ENCODE measurements at places on chromosomes 4 and X.
A peak's percentile ranks its signal among the peaks of the same experiment; 100 is the strongest.

- DNase-seq: no peak
Observed at GRCh38 chr4:127131527-127131926, 501.2 kb upstream of the INTU start.

DNA sequence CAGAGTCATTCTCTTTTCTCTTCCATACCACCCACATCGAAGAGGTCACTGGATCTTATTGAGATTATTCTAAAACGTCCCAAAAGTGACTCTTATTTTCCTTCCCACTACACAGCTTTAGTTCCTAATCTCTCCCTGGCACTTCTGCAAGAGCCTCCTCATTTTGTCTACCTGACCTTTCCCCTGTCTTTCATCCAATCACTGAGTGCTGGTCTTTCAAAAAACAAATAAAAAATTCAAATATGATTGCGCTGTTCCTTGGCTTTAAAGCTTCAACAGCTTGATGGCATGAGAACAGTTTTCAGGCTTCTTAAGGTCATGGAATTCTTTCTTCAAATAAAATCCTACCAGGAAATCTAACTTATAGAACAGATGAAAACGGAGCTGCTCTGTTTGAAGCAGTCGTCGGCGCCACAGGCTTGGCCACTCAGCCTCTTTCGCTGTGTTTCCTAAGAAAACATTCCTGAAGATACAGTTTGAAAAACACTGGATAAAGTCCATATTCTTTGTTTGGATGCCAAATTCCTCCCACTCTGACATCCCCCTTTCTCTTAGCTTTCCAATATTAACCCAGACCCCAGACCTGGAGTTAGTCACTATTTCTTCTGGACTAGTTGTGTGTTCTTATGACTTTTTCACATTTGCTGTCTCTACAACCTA, 12.5 kb downstream of the SYTL5 start:
- DNase-seq: no peak

- DNase-seq: no peak
Observed at GRCh38 chr4:37440501-37440900, 196.0 kb downstream of the NWD2 start.

GRCh38 chrX:53684415-53685192, 1.9 kb downstream of the HUWE1 start:
- no peak for DNase-seq

DNA sequence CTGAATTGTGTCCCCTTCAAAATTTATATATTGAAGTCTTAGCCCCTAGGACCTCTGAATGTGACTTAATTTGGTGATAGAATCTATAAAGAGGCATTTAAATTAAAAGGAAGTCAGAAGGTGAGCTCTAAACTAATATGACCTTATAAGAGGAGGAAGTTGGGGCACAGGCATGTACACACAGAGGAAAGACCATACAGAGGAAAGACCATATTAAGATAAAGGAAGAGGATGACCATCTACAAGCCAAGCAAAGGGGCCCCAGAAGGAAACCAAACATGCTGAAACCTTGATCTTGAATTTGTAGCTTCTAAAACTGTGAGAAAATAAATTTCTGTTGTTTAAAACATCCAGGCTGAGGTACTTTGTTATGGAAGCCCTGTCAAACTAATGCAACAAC, 26.9 kb upstream of the CYBB start:
- DNase-seq: peak; percentile 45

GRCh38 chr4:108730579-108730978, 32.3 kb downstream of the ETNPPL start:
- DNase-seq: no peak

DNA sequence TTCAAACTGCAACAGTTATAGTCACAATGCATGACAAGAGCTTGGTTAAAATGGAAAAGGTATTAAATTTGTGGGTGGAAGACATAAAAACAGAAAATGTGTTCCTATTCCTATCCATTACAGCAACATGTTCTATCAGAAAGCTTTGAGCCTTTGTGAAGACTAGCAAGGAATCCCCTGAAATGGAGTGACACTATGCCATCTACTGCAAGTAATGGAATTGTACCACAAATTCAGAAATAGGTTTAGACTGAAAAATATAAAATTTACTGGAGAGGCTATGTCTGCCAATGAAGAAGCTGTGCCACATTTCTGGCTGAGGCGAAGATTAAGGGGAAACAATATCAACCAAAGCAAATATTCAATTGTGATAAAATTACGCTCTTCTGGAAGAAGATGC, 247.9 kb downstream of the ADAM29 start:
- DNase-seq: no peak

DNA sequence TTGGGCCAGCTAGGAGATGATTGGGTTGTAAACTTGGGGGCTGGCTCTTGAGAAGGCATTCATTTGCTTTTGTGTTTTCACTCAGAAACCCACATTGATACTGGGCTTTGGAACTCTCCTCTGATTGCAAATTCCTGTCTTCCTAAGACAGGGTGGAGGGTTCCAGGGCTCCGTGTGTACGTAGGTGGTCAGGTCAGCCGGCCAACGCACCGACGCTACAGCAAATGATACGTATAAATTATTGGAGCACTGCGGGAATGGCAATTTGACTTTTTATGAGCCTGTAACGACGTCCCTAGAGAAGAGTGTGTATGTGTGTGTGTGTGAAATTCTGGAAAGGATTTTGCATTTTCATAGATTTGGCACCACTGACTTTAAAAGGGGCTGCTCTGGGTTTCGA, 236.9 kb downstream of the SHOX start:
- DNase-seq: no peak

DNA sequence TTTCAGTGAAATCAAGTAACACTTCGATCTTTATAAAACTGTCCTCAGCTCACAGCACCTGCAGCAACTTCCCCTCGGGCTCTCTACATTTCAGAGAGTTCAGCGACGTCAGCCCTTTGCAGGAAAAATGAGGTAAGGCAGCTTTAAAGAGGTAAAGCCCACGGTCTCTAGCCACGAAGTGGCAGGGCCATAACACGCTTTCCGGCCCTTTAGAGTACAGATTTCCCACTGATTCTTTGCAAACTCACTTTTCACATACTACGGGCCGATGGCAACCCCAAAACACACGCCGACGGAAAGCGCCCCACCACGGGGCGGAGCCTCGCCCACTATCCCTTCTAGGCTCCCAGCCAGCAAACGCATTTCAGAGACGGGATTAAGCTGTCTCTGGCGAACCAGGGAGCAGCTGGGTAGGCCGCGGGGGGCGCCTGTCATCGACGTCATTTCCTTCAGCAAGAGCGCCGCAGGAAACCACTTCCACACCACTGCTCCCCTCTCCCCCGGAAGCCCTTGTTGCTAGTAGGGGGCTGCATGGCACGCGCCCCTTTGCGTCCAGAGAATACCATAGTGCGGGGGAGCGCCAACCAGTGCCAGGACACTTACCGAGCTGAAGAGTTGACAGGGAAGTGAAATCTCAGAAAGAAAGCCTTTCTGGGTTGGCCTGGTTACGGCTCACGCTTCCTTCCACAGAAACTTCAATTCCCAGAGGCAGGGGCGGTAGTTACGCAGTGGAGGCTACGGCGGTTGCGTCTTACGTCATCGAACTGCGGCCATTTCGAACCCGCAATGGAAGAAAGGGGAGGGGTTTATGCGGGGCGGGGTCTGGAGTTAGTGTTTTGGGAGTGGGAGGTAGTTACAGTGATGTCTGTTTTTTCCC, at the start of gene TRMT10A:
TRMT10A (minus strand) TSS at position 730 of the 877 bp plus-strand sequence. CDS start 4,701 bp downstream, outside the sequence.
- DNase-seq: peak; percentile 98

GRCh38 chr4:153758688-153759406, 977 bp downstream of the RNF175 start:
- no peak for DNase-seq

GRCh38 chr4:141020801-141021261, 112.4 kb downstream of the RNF150 start:
- DNase-seq: no peak

- DNase-seq: no peak
Observed at GRCh38 chrX:24542756-24543155, 77.7 kb downstream of the PDK3 start.

DNA sequence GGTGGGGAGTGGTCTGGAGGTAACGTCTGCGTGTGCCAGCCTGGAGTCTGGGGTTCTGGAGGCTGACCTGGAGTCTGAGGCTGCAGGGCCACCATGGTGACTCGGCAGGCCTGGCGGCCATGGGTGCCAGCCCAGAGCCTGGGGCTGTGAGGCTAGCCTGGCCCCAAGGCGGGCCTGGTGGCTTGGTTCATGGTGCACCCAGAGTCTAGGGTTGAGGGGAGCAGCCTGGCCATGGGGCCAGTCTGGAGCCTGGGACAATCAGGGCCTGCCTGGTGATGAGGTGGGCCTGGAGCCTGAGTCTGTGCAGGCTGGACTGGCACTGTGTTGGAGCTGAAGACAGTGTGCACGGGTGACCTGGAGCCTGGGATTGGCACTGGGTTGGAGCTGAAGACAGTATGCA, 64.9 kb downstream of the CXorf49B start:
- no peak for DNase-seq

DNA sequence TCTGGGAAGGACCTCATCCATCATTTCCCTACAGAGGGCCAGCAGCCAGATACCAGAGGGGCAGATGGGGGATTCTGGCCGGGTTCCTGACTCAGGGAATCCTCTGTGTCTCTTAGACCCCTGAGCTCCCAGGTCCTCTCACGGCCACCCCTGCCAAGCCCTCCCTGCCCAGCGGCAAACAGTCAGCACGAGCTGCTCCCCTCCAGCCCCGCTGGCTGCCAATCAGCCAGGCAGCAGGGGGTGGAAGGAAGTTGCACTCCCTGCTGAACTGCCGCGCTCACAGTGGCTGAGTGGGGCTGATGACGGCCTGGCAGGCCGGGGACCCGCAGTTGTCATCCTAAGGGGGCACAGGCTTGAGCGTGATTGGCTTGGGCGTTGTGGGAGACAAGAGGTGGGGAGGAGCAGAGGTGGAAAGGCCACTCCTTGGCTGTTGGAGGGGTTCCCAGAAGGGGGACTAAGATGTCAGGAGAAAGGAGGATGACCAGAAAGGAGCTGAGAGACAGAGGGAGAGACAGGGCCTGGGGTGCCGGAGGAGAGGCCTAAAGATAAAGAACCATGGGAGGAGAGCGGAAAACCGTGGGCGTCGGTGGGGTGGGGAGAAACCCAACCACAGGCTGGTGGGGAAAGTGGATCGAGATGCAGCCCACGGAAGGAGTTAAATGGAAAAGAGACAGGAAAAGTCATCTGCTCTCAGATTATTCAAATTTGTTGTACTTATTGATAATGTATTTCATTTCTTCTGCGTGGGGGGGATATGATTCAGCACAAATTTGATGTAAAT, 4.4 kb upstream of the CCDC149 start:
- DNase-seq: no peak

DNA sequence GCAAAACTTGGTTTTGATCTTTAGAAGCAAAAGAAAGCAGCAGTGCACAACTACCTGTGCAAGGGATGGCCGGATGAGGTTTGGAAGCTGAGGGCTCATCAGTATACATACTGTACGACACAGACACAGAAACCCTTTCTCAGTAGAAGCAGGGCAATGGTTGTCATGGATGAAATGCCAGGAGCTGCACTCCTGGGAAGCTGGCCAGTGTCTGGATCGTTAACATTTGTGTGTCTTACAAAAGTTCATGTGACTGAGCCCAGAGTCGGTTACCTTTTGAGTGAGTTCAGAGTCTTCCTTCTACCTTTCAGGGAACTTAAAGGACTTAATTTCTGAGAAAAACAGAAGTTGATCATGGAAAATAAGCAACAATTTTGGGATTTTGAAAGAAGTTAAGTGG, 230.3 kb downstream of the APBB2 start:
- no peak for DNase-seq

DNA sequence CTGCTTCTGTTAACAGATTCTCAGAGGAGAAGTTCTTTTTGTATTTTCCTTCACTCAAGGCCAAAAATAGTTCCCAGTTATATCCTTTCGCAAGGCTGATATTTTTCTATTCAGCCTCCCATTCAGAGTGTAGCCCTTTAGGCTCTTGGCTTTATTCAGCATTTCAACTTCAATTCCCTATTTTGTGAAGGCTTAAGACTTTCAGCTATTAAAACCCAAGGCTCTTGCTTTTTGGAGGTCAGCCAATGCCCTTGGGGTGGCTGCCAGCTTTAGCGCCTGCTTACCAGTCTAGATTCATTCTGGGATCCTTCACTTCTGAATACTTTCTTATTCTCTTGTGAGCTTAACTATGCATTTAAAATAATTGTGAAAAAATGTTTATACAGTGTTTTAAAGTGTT, 57.3 kb upstream of the ADGRA3 start:
- no peak for DNase-seq

All from suppressor macrophage treated with lipopolysaccharide for 1 hour (primary cell).